ENCODE measurements at places on chromosomes 12 and 14.

DNA sequence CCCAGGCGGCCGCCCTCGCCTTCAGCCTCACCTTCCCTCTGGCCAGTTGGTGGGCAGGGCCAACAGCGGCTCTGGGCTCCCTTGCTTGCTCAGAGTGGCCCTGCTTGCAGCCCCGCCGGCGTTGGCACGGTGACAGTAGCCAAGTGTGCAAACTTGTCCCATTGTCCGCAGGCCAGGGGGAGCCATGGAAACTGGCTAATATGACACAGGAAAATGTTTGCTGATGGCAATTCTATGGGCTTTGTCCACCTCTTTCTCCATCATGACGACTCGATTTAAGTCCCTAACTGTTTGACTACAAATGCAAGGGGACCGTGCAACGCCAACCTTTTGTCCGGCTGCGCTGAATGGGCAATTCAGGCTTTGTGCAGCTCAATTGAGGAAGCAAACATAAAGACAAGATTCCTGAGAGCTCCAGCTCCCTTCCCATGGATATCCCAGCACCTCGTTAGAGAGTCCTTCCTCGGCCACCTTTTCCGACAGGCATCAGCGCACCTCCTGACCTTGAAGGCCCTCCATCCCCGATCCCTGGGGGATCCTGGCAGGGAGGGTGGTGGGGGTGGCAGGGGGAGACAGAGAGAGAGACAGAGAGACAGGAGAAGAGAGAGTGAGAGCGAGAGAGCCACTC is 785 bp upstream of the FAM181A start:
- no peak for DNase-seq

DNA sequence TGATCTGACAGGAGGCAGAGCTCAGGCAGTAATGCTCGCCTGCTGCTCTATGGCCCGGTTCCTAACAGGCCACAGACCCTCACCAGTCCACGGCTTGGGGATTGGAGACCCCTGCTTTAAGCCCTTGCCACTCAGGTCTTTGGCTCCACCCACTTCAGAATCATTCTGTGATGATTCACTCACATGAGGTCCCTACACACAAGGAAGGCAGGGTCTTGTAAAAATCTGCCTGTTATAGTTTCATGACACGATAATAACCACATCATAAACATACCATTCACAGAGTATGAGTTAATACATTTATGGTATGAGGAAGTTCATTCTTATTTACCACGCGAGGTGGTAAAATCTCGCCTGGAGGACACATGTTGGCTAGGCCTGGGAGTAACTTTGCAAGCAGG is 29.0 kb upstream of the MAX start:
- DNase-seq, result no peak

GRCh38 chr12:75699728-75700496 is 188.5 kb upstream of the KRR1 start:
- DNase-seq, result no peak

DNA sequence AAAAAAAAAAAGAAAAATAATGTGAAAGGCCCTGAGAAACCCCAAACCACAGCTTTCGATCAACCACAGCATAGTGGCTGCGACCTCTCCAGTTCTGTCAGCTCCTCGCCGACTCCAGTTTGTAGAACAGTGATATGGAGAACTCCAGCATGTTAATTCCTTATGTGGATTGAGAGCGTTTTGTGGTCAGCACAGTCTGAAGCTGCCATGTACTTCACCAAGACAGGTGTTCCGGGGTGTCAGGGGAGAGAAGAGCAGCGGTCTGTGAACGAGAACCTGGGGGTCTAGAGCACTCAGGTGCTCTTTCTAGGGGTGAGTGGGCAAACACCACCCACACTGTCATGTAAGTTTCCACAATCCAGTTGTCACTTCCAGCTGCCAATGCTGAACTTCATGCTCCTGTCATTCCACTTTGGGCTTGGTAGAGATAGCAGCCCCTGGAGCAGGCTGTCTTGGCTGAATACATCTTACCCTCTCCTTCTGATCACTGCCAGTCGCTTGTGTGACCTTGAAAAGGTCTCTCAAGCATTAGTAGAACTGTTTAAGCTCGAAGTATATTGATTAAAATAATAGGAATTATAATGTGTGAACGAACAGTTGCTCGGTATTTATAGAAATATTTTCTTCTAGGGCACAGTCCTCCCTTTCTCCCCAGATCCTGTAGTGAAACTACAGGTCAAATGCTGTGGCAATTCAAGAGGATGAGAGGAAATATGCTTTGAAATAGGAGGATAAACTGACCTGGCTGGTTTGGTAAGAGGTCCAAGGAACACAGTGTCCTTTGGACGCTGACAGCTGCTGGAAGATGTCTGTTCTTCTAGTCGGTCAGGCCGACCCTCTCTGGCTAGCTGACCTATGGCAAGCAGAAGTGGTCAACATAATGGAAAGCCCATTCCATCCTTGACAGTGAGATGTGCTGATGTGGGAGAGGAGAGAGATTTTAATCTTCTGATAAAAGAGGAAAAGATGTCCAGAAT is 15.7 kb upstream of the MAX start:
- no peak for DNase-seq

GRCh38 chr14:20697273-20698017 is 8.9 kb downstream of the ANG start:
- DNase-seq, result peak; percentile 86

- DNase-seq, result no peak
Measured at GRCh38 chr14:68815298-68816182, 22.7 kb upstream of the ZFP36L1 start.

GRCh38 chr12:49540229-49541139 is 1.7 kb downstream of the KCNH3 start:
- no peak for DNase-seq

DNA sequence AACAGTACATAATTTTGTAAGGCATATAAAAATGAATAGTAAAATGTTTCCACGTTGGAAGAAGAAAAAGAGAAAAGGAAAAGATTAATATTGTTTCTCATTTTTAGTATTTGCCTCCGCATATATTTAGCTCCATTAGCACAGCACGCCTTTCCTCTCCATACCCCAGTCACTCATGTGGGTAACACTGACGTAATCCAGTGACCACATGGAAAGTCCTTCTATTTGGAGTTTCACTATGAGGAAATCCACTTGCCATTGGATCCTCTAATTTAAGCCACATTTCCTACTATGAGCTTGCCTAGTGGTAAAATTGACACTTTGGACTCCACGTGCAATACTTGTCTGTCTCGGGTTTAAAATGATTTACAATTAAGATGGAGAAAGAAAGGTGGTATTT is 5.7 kb upstream of the SLCO1A2 start:
- DNase-seq, result no peak

GRCh38 chr12:45914090-45914489 is 76.3 kb downstream of the SCAF11 start:
- DNase-seq, result peak; percentile 9

DNA sequence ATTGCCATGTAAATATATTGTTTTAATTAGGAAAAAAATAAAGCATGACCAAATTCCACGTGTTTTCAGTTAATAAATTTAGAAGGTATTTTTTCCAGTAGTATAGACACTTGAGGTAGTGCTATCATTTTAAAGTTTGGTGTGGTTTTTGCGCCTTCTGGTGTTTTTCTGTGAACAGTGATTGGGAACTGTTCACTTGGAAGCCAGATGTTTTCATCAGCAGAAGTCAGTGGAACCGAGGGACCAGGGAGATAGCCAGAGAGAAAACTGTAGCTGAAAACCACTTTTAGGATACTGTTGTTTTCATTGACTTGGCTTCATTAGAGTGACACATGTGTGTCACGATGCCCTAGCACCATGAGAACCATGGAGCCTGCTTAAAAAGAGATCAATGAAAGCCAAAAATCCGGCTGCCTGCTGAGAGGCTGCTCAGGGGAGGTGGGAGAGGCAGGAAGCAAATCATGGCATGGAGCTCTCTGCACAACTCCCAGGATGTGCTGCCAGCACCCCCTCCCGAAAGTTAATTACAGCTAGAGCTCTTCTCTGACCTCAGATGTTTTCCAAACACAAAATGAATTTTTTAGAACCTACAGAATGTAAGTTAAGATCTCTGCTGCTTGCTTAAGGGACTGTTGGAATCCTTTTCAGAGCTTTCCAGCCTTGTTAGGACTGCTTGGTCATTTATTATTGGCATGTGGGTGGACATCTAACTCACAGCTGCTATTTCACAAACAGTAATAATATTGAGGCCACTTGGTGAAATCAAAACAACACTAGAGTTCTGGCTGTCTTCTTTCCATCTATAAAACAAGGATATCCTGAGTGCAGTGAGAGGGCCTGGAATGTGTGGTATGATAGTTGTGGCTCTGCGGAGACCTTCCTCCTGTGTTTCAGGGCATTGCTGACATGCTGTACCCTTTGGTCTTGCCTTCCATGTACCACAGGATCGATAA is 192.3 kb downstream of the ANO4 start:
- no peak for DNase-seq

DNA sequence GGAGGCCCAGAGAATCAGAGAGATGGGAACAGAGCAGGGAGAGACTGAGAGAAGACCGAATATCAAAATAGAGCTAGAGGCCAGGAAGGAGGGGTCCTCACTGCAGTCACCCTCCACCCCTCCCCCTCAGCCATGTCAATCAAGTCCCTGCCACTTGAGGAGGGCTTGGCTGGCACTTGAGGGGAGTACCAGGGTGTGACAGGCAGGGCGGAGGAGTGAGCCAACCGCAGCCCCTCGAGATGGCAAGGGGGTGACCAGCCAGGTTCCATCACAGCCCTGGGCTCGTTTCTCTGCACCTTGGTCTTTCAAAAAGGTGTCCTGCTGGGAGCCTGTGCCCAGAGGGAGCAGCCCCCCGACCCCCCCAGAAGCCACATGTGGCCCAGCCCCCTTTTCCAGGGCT is 4.2 kb downstream of the AQP5 start:
- DNase-seq, result no peak

DNA sequence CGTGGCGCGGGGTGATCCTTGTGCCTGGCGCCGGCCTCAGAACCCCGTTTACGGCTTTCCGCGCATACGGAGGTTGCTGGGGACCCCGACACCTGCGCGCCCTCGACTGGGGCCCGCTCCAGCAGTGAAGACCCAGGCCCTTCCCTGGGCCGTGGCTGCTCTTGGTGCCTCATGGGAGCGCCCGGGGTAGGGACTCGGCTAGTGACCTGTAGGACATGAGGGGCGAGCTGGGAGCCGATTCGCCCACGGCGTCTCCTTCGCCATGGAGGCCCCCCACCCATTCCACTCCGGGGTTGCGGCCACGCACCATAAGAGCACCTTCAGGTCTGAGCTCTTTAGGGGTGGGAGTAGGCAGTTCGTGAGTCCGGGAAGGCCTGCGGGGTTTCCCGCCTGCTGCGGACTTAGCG is 14.2 kb upstream of the PAX9 start:
- DNase-seq, result no peak

- DNase-seq, result peak; percentile 93
Measured at GRCh38 chr14:42322531-42323284, 716.0 kb downstream of the LRFN5 start.

- DNase-seq, result no peak
Measured at GRCh38 chr12:15708396-15709076, 80.7 kb downstream of the EPS8 start.

- DNase-seq, result peak; percentile 46
Measured at GRCh38 chr12:93373961-93374656, 3.6 kb upstream of the NUDT4 start.

DNA sequence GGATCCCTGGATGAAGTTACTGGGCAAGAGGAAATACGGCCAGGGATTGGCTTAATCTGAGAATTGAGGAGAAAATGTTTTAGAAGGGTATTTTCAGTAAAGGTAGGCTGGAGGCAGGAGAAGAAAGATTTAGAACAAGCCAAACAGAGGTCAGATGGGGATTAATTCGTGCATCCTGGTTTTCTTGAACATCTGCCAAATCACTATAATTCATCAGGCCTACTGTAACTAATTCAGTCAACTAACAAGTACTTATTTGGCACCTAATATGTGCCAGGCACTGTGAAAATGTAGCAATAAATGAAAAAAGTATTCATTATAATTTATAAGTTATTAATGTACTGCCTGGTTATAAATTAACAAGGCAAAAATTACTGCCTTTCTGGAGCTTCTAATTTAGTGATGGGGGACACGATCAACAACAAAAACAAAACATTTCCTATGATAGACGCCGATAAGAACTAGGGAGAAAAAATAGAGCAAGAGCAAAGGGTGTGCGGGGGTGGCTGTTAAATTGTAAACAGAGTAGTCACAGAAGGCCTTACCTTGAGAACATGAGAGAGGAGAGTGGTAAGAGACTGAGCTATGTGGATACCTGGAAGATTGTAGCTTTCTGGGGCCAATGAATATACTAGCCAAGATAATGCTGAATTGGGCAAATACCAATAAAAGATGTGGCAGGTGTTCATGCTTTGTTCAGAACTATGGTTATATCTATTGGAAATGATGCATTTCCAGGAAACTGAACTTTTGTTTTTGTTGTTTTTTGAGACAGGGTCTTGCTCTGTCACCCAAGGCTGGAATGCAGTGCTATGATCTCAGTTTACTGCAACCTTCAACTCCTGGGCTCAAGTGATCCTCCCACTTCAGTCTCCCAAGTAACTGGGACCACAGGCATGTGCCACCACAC is 34.0 kb downstream of the DUSP16 start:
- no peak for DNase-seq

GRCh38 chr14:46988312-46988711 is 336.7 kb upstream of the RPL10L start:
- DNase-seq, result no peak

GRCh38 chr12:6979021-6979420 is 8.3 kb downstream of the EMG1 start:
- no peak for DNase-seq

- DNase-seq, result no peak
Measured at GRCh38 chr12:5280086-5280485, 151.8 kb upstream of the NTF3 start.

GRCh38 chr14:75333606-75334548 is 55.2 kb downstream of the FOS start:
- peak; percentile 89 for DNase-seq

DNA sequence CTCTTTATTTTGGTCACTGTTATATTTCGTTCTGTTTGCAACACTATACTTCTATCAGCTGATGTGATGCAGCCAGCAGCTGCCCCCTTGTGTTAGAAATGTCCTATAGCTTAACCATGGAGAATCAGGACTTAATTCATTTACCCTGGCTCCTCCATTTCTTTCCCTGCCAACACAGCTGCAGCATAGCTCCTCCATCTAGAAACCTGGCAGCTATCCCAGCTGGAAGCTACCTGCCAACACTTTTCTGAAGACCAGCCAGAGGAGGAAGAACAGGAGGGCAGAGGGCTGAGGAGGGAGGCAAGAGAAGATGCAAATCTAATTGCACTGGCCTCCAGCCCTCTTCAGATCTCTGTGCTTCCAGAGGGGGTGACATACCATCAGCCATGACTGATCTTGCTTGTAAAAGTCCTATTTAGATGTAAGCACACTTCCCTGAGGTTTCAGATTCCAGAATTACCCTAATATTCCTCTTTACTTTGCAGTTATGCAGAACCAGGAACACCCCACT is 156.8 kb upstream of the TMEM260 start:
- peak; percentile 75 for DNase-seq

All from suppressor macrophage (primary cell).